Vagina (tissue), 2 donors: ENCODE measurements at places on chromosomes 3 and 15.
A peak's percentile ranks its signal among the peaks of the same experiment; 100 is the strongest.

DNA sequence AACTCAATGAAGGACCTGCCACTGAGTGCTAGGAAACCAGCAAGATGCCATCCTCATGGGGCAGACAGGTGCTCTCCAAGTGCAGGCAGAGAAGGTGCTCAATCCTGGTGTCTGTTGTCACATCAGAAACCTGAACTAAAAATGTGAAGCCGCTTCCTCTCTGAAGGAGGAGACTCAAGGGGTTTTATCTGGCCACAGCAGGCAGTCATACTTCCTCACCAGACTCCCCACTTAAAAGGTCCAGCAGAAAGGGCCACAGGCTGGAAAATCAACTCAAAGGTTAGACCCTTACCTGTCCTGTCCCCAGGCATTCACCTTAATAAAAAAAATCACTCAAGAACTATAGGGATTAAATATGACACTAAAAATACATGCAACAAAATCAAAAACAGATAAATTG lies 4.8 kb downstream of the CCDC12 start:
- DNase-seq = no peak

DNA sequence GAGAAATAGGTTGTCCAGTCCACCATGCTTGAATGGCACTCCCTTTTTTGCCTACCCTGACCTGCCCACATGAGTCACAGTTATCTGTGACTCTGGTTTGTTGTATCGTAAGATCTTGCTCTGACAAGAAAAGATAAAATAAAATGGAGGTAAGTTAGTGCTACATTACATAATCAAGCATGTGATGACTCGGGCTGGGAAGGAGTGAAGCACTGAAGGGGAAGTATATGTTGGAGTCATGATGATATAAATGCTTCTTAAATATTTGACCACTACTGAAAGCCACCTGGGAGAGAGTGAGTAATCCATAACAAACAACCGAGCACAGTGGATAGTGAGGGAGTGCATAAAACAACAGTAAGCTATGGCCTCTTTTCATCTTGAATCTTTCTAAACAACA lies 124.4 kb downstream of the SHOX2 start:
- DNase-seq = no peak

- peak; percentile 44 for DNase-seq
Measured at GRCh38 chr3:194888916-194889315, 203.2 kb downstream of the FAM43A start.

- no peak for DNase-seq
Measured at GRCh38 chr3:170307671-170308405, 49.7 kb upstream of the SKIL start.

DNA sequence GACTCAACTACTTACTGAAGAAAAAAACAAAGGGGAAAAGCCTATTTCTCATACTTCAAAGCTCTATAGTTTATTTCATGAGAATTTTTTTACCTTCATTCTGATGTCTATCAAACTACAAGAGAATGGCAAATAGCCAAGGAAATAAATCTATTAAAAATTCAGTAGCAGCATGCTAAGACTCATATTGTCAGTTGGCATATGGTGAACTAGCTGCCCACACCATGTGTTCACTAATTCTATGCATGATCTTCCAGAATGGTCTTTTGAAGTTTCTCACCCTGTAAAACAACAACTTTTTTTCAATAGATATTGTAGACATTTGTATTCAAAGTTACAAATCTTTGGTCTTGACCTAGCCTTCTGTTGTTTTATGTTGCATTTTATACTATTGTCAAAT lies 386.2 kb downstream of the RSL24D1 start:
- DNase-seq = no peak

DNA sequence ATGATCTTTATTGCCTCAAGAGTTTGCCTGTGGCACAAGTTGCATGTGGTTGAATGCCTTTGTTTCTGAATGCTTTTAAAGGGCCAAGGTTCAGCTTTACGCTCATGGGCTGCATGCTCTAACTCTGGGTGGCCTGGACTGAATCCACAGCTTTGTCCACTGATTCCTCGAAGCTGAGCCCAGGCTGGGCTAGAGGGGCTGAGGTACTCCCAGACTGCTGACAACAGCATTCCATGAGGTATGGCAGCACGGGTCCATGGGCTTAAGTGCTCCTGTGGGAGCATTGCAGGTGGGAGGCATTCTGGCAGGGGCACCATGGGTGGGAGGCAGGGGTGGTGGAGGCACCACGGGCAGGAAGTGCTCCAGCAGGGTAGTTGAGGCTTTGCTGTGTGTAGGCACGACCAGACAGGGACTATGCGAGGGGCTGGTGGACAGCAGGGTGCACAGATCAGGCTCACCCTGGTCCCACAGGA lies 61.6 kb downstream of the GLCE start:
- no peak for DNase-seq

- DNase-seq = no peak
Measured at GRCh38 chr15:27767918-27768640, 331.0 kb downstream of the OCA2 start.

DNA sequence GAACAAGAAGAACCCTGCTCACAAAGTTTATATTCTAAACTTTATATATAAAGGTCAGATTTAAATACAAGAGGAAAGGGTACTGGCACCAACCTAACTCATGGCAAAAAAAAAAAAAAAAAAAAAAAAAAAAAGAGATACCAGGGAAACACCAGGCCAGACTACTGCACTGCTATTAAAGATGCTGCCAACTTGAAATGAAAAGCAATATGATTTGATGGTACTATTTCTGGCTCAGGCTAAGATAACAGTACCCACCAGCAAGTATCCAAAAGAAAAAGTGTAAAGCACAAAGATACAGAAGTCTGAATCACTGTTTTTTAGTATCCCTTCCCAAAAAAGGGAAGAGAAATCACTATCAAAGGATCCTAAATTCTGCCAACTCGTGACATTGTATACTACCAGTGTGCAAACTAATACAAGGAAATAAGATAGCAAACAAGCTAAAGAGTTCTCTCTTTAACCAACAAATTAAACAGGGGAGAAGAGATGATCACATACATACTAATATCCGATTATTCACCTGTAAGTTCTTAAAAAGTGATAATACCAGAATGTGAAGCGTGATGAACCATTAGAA lies 28.4 kb downstream of the PEAK1 start:
- no peak for DNase-seq

GRCh38 chr3:188207941-188208515 lies 54.1 kb downstream of the LPP start:
- DNase-seq = no peak

GRCh38 chr15:60077581-60078359 lies 73.7 kb downstream of the FOXB1 start:
- no peak for DNase-seq

DNA sequence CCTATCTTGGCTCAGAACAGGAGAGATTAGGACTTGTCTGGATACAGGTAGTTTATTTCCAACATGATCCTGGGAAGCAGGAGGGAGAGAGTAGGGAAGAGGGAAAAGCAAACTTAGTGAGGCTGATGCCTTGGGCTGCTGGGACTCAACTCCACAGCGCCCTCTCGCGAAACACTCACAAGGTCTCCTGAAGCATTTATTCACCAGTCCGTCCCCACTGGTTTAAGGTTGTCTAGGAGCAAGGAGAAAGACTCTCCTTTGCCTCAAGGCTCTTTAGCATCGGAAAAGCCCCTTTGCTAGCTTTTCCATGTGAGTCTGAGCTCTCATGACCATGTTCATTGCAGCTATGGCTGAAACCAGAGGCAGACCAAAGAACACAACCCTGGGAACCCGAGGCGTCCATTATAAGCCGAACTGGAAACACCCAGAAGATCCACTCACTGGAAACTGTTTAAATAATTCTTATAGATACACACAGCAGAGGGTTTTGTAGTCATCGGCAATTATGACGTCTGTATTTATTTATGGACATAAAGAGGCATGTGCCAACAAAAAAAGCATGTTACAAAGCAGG lies 244.5 kb downstream of the CD47 start:
- DNase-seq = no peak

GRCh38 chr15:44536302-44536961 lies 515 bp upstream of the EIF3J start:
- DNase-seq = peak; percentile 96

DNA sequence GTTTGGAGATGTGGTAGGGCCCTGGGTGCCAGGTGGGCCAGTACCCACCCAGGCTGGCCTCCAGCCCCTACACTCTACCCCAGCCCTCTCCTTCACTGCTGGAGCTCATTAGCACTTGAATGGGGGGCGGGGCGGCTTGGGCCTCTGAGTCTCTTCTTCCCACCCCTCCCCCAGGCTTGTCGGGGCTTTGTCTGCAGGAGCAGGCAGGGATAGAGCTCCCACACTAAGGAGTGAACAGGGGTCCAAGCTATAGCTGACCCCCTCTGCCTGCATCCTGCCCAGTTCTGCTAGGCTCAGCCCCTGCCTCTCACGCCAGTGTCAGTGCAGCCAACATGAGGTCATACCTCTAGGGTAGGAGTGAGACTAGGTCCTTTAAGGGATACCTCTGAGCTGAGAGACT lies 5.2 kb downstream of the GNAI2 start:
- no peak for DNase-seq
